ENCODE measurements at places on chromosomes 6 and 20. TPM values are rescaled to one million over a fixed set of nuclear protein-coding genes. Genes with fewer than 3 reads are reported as not detected.

- H3K36me3 ChIP-seq, result no peaks in the 10 kb centered on the region
- peaks cover 21% of the 10 kb centered on the region for H3K27me3 ChIP-seq
- H3K27ac ChIP-seq, result no peak overlapping the region
- no peak for DNase-seq
- H3K4me3 ChIP-seq, result no peak overlapping the region
These were observed 6.3 kb downstream of the BMP6 start for GRCh38 chr6:7732228-7732627.

DNA sequence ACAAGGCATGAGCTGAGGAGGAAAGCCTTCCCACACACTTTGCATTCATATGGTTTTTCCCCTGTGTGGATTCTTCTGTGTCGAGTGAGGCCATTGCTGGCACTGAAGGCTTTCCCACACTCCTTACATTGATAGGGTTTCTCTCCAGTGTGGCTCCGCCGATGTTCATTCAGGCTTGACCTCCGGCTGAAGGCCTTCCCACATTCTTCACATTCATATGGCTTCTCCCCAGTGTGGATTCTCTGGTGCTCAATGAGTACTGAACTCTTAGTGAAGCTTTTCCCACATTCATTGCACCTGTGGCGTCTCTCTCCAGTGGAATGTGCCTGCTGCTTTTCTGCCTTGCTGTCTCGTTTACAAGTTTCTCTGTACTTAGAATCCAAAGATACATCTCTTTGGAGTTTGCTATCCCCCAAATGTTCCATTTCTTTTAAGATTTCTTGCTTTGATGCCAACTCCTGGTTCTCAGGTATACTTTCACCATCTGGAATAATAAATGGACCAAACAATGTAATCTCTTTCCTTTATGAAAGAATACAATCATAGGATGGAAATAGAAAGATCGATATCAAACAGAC lies 9.5 kb downstream of the ZSCAN31 start:
- H3K4me3 ChIP-seq, result no peak overlapping the region
- H3K27ac ChIP-seq, result no peak overlapping the region
- DNase-seq, result no peak
- no peaks in the 10 kb centered on the region for H3K4me1 ChIP-seq
- H3K36me3 ChIP-seq, result no peaks in the 10 kb centered on the region
- H3K27me3 ChIP-seq, result no peaks in the 10 kb centered on the region

DNA sequence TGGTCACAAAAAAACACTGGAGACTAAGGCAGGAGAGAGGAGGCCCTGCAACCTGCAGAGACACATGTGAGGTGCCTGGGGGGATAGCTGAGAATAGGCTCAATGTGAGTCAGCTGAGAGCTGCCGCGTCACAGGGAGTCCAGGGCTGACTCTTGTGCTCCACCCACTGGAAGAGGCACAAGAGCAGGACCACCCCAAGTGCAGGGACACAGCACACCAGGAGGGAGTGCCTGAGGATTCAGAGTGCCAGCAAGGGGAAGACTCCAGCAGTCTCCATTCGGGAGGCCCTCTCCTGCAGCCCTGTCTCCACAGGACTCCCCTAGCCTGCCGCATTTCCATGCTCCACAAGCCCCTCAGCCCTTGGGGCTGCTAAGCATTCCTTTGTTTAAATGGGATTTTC lies 105.5 kb downstream of the HUS1B start:
- peaks cover 7% of the 10 kb centered on the region for H3K36me3 ChIP-seq
- H3K4me1 ChIP-seq, result peaks cover 4% of the 10 kb centered on the region
- no peaks in the 10 kb centered on the region for H3K27me3 ChIP-seq
- H3K27ac ChIP-seq, result no peak overlapping the region
- DNase-seq, result no peak
- no peak overlapping the region for H3K4me3 ChIP-seq

DNA sequence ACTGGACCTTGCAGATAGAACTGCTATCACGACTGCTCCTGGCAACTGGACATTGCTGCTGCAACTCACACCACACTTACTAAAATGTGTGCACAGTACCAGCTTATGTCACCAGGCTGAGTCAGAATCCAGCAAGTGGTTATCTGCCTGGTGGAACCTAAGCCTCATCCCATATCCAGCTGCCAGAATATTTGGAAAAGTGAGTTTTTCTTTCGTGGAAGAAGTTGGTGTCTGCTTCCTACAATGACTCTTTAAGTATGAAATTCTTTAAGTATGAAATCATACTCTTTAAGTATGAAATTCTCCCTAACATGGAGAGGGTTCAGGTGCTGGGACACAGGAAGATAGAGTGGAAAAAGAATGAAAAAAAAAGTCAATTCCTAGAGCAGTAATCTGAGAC lies 16.4 kb upstream of the POLR1H start:
- H3K4me3 ChIP-seq, result no peak overlapping the region
- no peak overlapping the region for H3K27ac ChIP-seq

Gene FRS3
- 6.4 TPM for total RNA-seq

Gene SSTR4
- not detected for total RNA-seq

Gene HSPA1L
- total RNA-seq, result 5.5 TPM

DNA sequence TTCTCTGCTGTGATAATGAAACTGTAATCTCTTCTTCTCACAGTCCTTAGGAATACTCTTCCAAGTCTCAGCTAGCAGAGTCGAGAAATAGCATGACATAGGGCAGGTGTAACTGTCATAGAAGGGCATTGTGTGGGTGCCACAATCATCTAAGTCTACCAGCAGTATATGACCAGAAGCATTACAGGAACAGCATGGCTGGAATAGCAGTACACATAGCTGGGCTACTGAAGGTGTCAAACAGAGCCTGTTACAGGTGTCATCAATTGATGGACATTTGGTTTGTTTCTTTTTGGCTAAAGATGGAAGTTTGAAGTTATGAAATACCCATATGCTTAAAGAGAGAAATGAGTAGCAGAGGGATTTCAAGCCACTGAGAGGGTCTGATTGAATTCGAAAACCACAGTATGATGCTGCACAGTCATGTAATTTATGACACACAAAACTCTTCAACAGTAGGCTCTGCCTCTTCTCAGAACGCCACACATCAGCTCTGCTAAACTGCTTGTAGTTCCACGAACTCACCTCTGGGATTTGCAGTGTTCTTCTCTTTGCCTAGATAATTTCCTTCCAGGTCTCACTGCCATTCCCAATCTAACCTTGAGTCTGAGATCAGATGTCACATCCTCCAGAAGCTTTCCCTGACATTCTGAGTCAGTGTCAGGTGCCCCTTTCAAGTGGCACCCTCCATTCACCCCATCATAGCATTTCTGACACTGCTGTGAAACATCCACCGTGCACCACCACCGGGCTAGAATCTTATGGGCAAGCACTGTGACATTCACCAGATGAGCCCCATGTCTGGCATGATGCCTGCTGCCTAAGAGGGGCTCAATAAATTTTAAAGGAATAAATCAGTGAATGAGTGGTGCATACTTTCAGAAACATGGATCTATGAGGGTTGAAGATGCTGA lies 151.0 kb downstream of the ADAT2 start:
- no peak for DNase-seq
- H3K36me3 ChIP-seq, result no peaks in the 10 kb centered on the region
- no peaks in the 10 kb centered on the region for H3K27me3 ChIP-seq
- H3K4me1 ChIP-seq, result no peaks in the 10 kb centered on the region

DNA sequence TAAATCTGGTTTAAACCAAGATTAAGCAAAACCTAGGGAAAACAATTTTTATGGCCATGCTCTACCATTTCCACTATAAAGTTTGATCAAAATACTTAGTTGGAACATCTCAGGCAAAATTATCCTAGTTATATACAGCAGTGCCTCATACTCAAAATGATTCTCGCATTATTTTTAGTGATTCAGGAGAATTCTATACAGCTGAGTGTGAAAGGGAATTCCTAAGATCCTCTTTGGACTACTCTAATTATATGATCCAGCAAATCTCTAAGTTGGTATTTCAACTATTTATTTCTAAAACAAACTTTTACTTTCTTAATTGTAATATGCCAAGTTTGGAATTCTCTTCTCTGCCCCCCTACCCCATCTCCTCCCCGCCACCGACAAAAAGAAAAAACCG lies 8.6 kb downstream of the DTNBP1 start:
- H3K27me3 ChIP-seq, result no peaks in the 10 kb centered on the region
- no peak for DNase-seq
- H3K4me3 ChIP-seq, result no peak overlapping the region
- H3K36me3 ChIP-seq, result no peaks in the 10 kb centered on the region
- H3K27ac ChIP-seq, result no peak overlapping the region

DNA sequence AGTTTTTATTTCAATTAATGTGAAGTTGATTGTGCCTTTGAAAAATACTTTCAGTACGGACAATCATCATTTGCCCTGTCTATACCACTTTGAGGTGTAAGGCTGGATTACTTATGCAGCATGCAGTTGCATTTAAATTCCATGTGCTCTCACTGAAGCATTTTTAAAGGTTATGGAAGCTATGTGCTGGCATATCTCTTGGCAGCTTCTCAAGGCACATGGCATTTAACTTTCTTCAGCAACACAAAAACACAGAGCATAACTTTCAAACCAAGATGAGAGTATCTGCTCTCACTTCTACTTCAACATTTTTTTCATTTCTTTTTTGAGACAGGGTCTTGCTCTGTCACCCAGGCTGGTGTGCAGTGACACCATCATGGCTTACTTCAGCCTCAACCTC lies 360.6 kb upstream of the RUNX2 start:
- no peaks in the 10 kb centered on the region for H3K36me3 ChIP-seq
- no peak overlapping the region for H3K27ac ChIP-seq
- peaks cover 4% of the 10 kb centered on the region for H3K4me1 ChIP-seq
- DNase-seq, result no peak
- H3K4me3 ChIP-seq, result no peak overlapping the region

- H3K36me3 ChIP-seq, result no peaks in the 10 kb centered on the region
- DNase-seq, result no peak
- H3K27ac ChIP-seq, result no peak overlapping the region
- no peaks in the 10 kb centered on the region for H3K27me3 ChIP-seq
- H3K4me1 ChIP-seq, result no peaks in the 10 kb centered on the region
These were observed 241.2 kb downstream of the BMP7 start for GRCh38 chr20:57025261-57025660.

Gene EBF4
- total RNA-seq, result 7.7 TPM

Gene DACT2
- total RNA-seq, result 0.65 TPM

Gene EDN1
- total RNA-seq, result 1.7 TPM

GRCh38 chr20:15582146-15582760 lies 991.0 kb downstream of the KIF16B start:
- H3K4me3 ChIP-seq, result no peak overlapping the region
- no peaks in the 10 kb centered on the region for H3K27me3 ChIP-seq
- no peaks in the 10 kb centered on the region for H3K4me1 ChIP-seq
- no peak for DNase-seq

Gene TGM3
- total RNA-seq, result not detected

GRCh38 chr6:138235693-138236092 lies 17.4 kb upstream of the PBOV1 start:
- no peaks in the 10 kb centered on the region for H3K36me3 ChIP-seq
- no peaks in the 10 kb centered on the region for H3K27me3 ChIP-seq
- H3K4me1 ChIP-seq, result no peaks in the 10 kb centered on the region

All from naive thymus-derived CD4-positive, alpha-beta T cell (primary cell).